Activated CD8-positive, alpha-beta memory T cell treated with anti-CD3 and anti-CD28 coated beads for 24 hours (primary cell): ENCODE measurements at places on chromosomes 1 and 21.

DNA sequence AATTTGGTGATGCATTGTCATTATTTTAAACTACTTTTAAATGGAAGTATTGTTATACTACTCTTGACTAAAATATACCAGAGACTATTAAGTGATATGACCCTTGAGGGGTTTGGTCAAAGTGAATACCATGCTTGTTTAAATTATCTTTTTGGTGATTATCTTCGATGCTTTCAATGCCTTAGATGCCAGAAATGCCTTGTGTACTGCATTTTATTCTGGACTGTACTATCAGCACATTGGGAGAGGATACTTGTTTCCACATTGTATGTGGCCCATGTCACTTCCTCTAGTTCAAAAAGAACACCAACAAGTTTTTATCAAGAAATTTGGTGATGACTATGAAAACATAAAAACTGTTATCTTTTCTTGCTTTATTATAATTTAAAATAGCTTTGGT, 16.3 kb downstream of the MAP3K7CL start:
- DNase-seq: no peak

DNA sequence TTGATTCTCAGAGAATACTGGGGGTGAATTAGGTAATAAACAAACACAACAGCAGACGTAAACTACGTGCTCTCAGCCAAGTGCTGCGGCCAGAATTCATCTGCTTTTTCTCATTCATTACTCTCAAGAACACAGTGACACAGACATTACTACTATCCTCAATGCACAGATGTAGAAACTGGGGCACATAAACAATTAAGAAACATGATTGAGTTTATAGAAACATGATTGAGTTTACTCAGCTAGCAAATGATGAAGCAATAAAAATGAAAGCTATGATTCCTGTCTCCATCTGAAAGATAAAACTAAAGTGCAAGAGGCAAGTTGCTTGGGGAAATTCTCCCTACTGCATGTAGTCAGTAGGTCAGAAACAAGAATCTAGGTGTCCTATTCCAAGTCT, 140.5 kb downstream of the IFI44 start:
- DNase-seq: no peak

GRCh38 chr1:203658274-203658673, 31.6 kb downstream of the ATP2B4 start:
- DNase-seq: no peak

DNA sequence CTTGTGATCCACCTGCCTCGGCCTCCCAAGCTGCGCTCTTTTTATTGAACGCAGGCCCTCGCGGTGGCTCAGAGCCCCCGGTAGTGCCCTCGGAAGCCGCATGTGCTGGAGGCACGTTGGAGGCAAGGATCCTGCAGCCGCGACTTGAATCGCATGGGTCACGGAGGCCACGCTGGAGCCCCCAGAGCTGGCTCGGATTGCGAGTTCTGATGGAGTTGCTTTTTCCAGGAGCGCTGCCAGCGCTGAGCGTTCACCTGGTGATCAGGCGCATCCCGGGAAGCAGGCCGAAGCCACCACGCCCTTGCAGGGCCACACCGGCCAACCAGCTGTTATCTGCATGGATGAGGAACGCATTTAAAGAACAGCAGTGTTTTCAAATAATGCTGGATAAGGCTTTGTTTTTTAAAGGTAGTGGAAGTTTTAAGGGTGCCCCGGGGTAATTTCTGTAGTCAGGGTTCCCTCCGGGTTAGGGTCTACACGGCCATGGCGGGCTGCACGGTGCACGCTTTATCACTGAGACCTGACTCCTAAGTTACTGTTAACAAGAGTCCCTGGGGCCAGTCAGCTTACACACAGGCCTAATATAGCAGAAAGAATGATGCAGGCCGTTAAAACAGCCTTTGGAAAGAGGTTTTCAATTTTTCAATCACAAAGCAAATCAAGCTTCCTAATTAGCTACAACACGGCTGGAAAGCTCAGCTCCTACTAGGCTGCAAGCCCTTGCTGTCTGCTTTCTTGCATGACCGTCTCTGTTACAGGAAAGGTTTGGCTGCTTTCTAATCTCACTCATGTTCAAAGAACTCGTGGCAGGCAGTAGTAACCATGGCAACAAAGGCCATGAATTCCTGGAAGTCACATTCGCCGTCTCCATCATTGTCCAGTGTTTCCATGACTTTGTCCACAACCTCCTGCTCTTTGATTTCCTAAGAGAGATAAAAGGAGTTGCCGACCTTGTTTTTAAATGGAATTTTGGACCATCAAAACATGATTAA, 6.0 kb downstream of the S100B start:
- no peak for DNase-seq

DNA sequence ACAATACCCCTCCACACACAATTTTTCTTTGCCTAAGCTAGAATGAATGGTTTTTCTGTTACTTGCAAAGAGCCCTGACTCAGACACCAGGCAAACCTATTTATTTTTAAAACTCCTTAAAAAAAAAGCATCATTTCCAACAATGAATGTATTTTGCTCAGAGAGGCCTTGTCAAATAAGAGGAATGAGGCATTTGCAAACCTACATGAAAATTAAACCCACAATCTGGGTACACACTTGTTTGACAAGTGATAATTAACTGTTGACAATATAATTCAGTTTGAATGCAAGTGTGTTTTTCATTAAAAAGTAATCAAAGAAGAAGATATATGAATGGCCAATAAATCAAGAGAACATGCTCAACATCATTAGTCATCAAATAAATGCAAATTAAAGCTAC, 339.5 kb downstream of the PTPRU start:
- DNase-seq: no peak

DNA sequence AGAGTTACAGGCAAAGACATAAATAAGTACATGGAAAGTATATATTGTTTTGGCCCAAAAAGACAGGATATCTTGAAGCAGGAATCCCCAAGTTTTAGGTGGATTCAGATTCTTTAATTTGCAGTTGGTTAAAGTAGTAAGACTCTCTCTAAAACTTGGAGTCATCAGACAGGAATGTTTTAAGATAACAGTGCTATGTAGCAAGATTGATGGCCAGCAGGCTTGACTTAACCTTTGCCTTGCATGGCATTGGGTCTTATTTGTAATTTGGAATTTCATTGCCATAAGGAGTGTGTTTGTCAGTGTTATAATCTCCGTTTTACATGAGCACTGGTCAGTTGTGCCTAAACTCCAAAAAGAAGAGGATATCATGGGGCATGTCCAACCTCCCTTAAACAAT, 727.6 kb upstream of the CHRM3 start:
- DNase-seq: no peak

DNA sequence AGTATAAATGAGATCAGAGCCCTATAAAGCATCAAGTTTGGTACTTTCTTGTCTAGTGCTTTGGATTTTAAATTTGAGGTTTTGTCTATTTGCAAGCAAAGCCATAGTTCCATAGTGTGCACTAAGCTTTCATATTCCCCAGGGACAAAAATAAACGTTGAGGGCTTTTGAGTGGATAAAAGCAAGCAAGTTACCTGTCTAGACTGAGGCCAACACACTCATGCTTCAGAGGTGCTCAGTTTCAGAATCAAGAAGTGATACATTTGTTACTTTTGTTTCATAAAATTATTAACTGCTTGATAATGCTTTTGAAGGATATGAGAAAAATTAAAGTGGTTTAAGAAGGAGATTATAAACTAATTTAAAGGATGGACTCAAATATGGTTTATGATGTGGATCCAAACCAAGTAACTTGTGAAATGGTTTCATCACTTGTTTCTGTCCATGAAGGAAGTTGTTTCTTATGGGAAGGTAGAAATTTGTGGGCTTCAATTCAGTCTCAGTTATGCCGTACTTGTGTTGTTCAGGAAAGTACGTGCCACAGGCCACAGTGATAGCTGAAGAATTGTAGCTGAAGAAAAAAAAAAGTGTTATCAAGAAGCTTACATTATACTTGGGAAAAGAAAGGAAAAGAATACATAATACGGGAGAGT, 71.2 kb downstream of the CHRM3 start:
- DNase-seq: no peak

DNA sequence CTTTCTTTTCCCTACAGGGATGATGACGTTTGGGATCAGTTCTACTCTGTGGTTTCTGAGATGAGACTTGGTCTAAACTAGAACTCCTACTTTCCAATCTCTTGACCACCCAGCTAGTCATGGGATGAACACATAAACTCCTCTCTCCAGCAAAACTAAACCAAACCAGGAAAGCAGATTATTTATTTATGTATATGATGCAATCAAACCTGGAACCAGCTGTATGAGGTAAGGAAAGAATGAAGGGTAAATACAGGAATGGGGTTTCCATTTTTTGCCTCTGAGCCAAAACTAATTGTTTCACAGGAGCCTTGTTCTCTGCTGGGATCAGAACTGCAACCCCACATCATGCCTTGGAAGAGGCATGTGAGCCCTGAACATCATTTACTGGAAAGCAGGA, 3.3 kb upstream of the AGT start:
- no peak for DNase-seq

GRCh38 chr1:22408230-22408629, 43.4 kb upstream of the ZBTB40 start:
- DNase-seq: no peak

- DNase-seq: no peak
These were observed 570.3 kb downstream of the LRRIQ3 start for GRCh38 chr1:73627723-73628122.

DNA sequence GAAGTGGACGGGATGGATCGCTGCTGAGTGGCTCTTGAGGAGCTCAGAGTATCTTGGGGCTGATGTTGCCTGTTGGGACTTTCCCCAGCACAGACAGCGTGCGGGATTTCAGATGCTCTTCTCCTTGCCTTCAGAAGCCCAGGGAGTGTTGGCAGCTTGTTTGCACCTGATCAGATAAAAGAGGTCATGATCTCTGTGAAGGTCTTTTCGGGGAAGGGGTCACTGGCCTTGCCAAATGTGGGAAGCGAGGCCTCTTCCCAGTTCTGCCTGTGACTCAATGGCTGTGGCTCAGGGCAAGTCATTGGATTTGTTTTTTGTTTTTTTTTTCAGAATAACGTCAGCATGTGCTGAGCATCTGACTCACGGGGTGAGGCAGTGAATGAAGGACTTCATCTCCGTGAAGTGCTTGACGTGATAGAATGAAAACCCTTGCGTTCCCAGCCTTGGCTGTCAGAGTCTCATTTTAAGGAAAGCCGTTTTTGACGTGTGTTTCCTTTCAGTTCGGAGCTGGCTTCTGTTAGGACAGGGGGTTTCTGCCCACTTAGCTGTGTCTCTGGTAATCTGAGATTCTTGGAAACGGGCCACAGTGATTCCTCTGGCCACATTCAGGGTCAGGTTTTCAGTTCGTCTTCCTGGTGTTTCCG, 46.7 kb downstream of the GALNT2 start:
- DNase-seq: no peak

GRCh38 chr1:86981482-86982213, 67.2 kb downstream of the HS2ST1 start:
- no peak for DNase-seq

DNA sequence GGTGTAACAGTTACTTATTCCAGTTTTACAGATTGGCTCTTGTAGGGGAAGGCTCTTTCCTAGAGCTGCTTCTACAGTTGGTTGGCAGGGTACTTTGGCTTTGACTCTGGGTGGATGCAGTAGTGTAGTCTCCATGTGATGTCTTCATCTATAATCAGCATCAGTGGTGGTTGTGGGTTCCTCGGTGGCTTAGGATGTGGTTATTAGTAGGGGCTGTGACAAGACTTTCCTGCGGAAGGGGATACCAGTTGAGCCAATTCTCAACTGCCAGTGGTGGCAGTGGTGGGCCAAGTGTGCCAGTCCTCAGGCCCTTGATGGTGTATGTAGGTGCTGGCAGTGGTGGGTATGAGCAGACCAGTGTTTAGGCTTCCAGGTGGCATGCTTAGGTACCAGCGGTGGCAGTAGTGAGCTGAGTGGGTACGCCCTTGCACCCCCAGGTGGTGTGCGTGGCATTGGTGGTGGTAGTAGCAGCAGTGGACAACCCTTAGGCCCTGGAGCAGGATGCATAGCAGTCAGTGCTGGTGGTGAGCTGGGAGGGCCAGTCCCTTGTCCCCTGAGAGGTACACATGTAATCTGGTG, 27.2 kb upstream of the KLF18 start:
- DNase-seq: no peak

GRCh38 chr1:72280131-72280530, 2.2 kb downstream of the NEGR1 start:
- no peak for DNase-seq

- no peak for DNase-seq
These were observed 65.2 kb upstream of the TNR start for GRCh38 chr1:175808573-175808972.

DNA sequence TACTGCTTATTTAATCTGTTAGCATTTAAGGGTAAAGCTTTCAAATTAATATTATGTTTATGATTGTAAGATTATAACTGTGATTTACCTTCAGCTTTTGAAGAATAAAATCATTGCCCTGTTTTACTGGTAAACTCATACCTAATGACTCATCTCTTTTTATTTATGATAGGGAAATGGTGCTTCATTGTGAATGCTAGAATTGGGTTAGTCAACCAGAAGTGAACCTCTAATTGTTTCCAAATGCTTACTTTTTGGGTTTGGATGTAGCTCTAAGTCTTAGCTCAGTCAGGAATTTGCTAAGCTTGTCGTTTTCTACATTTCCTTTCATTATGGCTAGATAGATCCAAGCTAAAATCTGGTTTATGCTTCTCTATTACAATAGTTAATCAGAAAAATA, 59.4 kb downstream of the SLC30A7 start:
- DNase-seq: no peak

- no peak for DNase-seq
These were observed 131.6 kb downstream of the AJAP1 start for GRCh38 chr1:4786055-4786454.

- no peak for DNase-seq
These were observed 199.5 kb downstream of the LRRIQ3 start for GRCh38 chr1:73998348-73998959.

GRCh38 chr1:193318347-193318746, 131.9 kb upstream of the B3GALT2 start:
- no peak for DNase-seq

DNA sequence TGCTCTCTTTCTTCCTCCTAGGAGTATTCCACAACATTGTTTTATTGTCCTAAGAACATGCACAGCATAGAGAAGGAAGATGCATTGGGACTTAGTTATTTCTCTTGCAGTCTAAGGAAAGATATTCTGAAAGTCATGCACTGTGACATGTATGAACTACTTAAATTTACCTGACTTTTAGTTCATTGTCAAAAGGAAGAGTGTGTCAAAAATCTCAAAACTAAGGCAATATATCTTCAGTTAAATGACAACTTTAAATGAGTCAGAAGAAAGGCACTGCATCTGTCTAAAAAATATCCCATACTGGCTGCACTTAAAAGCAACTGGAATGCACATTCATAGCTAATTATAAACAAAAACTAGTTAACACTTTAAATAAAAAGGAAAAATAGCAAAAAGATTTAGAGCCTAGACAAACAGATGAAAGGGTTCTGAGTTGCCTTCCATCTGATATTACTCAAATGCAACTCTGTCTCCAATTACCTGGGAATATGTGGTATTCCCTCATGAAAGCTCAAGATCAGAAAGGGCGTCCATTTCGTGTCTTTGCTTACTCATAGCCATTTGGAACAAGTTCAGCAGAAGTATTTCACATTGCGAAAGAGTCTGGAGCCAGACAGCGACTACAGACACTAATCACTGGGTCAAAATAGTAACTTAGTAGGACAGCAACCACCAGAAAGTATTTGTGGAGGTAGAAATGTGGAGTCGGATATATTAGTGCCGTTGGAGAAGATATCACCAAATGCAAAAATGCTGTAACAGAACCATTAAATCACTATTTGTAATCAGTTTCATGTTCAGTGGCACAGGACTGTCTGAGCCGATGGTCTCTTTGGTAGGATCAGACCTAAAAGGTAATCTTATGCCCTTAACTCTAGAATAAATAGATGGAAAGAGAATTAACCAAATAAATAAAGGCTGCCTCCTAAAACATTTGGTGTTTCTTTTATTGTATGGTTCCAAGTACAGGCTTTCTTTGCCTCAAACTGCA, 225.7 kb downstream of the GREM2 start:
- no peak for DNase-seq

- DNase-seq: no peak
These were observed 42.8 kb downstream of the C8A start for GRCh38 chr1:56897150-56898004.
